ENCODE measurements at places on chromosomes 7 and 10.

DNA sequence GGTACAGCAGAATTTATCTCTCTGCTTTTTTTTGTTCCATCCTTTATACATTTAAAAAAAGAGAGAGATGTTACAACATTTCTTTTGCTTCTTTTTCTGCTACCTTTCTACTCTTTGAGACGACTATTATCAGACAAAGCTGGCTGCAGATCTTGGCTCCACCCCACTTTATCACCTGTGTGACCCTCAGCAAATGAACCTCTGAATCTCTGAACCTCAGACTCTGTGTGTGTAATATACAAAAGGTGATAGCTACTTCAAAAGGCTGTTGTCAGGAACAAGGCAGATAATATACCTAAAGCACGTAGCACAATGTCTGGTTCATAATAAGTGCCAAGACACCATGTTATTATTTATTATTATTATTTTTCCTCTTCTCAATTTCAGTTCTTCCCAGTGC, 32.6 kb upstream of the UBE2D1 start:
- no peak for DNase-seq

DNA sequence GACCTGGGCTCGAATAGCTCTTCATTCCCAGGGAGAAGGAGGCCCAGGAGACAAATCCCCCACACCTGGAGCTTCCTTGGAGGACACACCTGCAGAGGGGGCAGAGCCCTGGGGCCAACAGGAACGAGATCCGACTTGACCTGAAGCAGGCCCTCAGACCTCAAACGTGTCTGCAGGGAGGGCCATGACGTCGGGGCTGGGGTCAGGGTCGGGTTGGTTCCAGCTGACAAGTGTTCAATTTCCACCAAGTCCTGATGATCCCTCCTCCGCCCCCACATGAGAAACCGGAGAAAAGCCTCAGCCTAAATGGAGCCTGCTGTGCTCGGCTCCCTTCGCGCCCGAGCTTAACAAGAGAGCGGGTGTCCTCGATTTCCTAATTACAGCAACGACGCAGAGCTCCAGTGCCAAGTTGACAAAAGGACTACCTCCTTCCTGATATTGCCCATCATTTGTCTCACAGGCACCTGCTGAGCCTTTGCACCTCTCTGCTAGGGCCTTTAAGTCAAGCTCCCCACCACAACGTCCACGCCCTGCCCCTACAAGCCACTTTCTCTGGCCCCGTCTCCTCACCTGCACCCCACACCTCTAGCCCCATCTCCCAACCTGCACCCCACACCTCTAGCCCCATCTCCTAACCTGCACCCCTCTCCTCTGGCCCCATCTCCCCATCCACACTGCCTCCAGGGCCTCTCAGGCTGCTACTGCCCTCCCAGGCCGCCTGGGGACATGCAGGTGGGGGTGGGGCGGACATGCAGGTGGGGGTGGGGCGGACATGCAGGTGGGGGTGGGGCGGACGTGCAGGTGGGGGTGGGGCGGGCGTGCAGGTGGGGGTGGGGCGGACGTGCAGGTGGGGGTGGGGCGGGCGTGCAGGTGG, 519.4 kb downstream of the GLRX3 start:
- DNase-seq, result no peak

DNA sequence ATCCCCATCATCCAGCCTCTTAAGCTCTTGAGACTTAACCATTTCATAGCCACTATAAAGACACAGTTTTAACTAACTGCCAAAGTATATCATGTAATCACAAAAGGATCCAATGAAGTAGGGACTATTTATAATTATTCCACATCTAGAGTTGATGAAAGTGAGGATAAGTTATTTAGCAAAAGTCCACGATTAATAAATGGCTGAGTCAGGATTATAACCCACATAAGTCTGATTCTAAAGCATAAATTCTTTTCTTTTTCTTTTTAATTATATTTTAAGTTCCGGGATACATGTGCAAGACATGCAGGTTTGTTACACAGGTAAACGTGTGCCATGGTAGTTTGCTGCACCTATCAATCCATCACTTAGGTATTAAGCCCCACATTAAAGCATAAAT, 166.1 kb downstream of the PPP1R3A start:
- DNase-seq, result no peak

DNA sequence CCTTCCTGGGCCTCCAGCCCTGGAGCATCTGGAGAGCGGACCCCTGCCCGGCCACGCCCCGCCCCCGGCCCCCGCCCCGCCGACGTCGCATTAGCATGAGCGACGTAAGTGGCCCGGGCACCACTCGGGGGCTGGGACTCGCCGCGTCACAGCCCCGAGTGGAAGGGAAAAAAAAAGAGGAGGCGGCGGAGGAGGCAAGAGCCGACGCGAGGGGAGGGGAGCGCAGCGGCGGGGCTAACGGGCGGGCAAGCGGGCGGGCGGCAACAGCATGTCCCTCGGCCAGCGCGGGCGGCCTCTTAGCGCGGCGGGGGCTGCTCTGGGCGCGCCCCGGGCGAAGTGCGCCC, at the start of gene SLC18A3:
SLC18A3 (plus strand) TSS at position 197 of the 344 bp plus-strand sequence. CDS start 431 bp downstream, outside the sequence.
- DNase-seq, result no peak

- DNase-seq, result no peak
Measured at GRCh38 chr10:34193931-34194626, 621.0 kb downstream of the PARD3 start.

- DNase-seq, result no peak
Measured at GRCh38 chr7:30646154-30646553, 36.1 kb downstream of the CRHR2 start.

DNA sequence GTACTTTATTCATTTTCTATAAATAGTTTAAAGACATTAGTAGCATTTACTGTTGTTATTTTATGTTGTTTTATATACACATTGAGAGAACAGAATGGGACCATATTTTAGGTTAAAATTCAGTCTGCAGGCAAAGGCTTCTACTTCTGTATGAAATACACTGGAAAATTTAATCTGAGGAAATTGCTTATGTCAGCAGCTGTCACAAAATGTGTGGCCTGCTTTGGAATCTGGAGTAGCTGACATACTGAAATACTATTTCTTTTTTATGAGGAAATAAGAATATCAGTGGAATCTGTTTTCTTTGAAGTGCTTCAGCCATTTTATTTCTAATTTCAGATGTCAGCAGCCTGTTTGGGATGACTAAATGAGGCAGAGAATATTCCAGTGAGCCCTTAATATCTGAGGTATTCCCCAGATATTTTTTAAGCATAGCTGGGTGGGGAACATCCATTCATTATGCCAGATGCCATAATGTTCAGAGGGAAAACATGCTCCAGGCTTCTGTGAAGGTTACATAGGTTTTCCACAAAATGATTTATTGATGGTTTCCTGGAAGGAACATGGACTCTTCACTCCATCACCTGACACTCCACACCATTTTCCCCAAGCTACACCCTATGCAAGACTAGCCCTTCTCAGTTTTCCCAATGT, 267.1 kb downstream of the ARL4A start:
- no peak for DNase-seq

GRCh38 chr7:24964191-24964590, 15.8 kb downstream of the OSBPL3 start:
- DNase-seq, result no peak

GRCh38 chr7:82468435-82468834, 24.9 kb upstream of the CACNA2D1 start:
- no peak for DNase-seq

DNA sequence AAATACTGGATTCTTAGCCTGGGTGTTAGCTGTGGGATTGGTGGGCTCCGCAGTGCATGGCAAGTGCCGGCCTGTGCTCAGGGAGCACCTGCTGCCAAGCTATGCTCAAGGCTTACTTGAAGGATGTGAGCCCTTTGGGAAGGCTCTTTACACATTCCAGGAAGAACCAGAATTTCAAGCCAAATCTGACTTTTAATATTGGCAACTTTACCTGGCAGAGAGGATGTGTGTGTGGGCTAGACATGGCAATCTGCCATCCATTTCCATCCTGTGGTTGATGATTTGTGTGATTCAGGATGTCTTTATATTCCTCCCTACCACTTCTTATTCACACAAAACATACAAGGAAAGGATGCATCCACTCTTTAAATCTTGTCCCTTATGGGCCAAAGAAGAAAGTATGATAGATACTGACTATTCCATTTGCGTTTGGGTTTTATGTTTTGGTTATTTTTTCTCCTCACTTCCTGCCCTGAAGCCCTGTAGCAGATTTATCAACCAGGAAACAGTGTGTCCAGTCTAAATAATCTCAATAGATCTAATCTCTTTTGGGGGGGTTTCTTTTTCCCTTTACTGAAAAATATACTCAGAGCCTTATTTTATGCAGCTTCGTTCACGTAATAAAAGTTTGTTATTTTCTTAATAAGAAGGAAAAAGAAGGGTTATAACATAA, 247.1 kb downstream of the COBL start:
- no peak for DNase-seq

- DNase-seq, result no peak
Measured at GRCh38 chr10:3460420-3461128, 288.0 kb upstream of the PITRM1 start.
